Cardiac fibroblast (primary cell): ENCODE measurements at places on chromosomes 2 and 18.
A peak's percentile ranks its signal among the peaks of the same experiment; 100 is the strongest.

GRCh38 chr18:29084120-29084519 is 907.2 kb upstream of the CDH2 start:
- no peak for DNase-seq

GRCh38 chr2:236040600-236041328 is 127.4 kb downstream of the GBX2 start:
- no peak for DNase-seq

GRCh38 chr2:161100211-161100895 is 59.9 kb upstream of the TANK start:
- DNase-seq: no peak

DNA sequence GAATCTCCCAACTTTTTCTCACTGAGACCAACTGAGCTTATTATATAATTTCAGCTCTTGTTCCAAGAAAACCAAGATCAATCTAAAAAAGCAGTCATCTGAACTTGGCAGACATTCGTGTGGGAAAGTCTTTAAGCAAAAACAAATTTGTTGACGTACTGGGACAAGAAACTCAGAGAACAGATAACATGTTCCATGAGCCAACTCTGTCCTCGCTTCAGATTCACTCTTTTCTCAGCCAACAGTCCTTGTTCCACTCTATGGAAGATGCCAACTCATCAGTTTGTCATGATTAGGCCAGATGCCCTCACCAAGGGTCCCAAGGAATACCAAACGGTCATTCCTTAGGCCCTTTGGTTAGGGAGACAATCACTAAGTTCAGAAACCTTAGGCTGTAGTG is 224.2 kb upstream of the CTAGE1 start:
- peak; percentile 59 for DNase-seq

DNA sequence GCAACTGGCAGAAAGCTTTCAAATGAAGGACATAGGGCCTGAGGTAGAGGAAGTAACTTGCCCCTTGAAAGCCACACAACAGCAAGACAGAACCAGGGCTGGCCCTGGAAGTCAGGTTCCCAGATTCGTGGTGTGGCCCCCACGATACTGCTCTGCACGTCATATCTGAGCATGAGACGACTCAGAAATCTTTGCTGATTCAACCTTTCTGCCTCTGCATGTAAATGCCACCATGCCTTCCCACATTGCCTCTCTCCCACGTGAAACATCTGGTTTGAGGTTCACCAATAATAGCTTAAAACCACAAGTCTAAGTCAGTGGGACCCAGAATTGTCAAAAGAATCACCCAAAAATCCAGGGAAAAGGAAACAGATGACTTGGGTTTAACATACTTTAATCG is 214.0 kb upstream of the TRIB2 start:
- DNase-seq: no peak

- no peak for DNase-seq
Measured at GRCh38 chr2:124993809-124994208, 968.7 kb downstream of the CNTNAP5 start.

DNA sequence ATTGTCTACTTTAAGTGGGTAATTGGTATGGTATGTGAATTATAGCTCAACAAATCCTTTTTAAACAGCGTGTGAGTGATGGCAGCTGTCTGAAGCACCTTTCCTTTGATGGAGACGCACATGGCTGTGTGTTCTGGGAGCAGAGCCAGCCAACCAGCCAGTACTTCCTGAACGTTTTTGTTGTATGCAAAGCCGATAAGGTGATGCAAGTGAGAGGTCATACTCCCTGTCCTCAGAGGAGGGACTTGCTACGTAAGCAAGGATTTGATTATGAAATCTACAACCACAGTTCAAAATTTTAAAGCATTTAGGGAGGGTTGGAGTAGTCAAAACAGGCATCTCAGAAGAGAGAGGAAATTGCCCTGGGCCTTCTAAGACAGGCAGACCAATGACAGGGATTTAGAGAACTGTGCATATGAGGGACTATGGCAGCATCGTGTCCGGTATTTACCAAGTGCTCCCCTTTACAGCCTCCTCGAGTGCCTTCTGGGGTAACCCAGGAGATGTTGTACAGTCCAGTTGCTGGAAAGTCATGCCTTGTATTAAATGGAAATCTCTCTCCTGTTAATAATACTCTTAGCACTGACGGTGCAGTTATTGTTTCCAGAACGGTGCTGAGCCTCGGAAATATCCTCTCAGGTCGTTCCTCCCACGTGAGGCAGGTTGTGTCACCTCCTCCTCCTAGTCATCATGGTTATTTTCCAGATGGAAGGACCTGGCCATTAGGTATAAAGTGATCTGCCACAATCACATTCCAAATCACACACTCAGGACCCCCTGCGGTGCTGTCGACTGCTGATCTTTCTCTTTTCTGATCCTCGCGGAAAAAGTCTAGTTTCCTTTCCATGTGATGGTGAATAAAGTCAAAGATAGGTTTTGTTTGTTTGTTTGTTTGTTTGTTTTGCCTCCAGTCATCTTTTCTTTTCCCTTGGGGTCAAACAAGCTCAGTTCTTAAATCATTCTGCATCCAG is 28.4 kb downstream of the ARHGEF4 start:
- peak; percentile 92 for DNase-seq

- DNase-seq: peak; percentile 8
Measured at GRCh38 chr18:69840445-69840844, 107.2 kb downstream of the CD226 start.

DNA sequence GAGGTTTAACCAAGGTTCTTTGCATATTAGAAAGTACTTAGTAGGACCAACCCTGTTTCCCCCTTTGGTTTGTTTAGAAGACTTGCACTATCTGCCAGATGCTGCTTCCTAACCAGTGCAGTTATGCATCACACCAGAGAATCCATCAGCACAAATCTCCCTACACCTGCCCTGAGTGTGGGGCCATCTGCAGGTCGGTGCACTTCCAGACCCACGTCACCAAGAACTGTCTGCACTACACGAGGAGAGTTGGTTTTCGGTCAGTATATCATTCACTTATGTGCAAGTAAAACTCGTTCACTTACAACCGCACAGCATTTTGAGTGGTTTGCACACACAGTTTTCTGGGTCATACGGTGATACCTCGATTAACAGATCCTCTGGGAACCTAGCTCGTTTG is 69.7 kb downstream of the ZNF532 start:
- no peak for DNase-seq

DNA sequence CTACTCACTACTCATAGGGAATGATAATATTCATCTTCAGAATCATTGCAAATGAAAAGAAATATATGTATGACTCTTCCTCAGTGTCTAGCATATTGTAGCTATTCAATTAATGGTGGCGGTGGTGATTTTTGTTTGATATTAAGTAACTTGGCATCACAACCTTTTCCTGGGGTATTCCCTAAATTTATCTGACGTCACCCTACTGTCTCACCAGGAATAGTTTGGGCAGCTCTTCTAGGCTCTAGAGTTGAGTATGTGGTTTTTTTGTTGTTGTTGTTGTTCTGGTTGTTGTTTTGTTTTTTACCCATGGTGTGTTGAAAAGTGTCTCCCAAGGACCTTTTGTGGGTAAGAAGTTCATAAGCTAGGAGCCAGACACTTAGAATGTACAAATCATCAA is 1320.3 kb upstream of the LRRTM1 start:
- no peak for DNase-seq

- peak; percentile 59 for DNase-seq
Measured at GRCh38 chr2:74188018-74188601, 9.4 kb upstream of the MOB1A start.

DNA sequence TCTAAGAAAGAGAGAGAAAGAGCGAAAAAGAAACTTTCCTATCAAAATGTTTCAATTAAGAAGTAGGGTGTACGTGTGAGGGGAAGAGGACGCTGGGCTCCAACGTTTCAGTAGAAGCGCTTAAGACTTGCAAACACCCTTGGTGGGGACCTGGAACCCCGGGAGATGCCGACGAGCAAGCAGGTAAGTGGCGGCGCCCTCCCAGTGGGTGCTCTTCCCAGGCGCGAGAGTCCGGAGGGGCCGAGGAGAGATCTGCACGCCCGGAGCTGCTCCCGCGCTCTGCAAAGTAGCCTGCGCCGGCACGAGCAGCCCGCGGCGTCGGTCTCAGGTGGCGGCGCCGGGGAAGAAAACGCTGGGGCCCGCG is 678 bp upstream of the OTX1 start:
- DNase-seq: peak; percentile 31

GRCh38 chr2:239075918-239076758 is 228.3 kb downstream of the TWIST2 start:
- no peak for DNase-seq

DNA sequence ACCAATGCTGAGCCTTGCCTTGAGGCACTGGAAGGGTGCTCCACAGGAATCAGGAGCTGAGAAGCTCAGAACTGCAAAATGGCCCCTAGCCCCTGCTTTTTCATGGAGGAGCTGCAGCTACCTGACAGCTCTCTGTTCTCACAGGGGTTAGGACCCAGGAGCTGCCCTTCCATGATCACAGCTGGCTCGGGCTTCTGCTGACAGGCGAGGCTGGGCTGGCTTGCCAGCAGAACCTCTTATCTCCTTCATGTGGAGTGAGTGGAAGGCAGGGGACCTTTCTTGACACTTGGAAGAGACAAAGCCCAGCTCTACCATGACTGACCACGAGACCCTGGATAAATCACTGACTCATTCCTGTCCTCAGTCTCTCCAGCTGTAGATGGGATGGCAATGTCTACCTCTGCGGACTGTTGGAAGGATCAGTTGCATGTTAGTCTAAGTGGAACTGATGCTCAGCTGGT is 113.4 kb downstream of the CAPN13 start:
- no peak for DNase-seq

DNA sequence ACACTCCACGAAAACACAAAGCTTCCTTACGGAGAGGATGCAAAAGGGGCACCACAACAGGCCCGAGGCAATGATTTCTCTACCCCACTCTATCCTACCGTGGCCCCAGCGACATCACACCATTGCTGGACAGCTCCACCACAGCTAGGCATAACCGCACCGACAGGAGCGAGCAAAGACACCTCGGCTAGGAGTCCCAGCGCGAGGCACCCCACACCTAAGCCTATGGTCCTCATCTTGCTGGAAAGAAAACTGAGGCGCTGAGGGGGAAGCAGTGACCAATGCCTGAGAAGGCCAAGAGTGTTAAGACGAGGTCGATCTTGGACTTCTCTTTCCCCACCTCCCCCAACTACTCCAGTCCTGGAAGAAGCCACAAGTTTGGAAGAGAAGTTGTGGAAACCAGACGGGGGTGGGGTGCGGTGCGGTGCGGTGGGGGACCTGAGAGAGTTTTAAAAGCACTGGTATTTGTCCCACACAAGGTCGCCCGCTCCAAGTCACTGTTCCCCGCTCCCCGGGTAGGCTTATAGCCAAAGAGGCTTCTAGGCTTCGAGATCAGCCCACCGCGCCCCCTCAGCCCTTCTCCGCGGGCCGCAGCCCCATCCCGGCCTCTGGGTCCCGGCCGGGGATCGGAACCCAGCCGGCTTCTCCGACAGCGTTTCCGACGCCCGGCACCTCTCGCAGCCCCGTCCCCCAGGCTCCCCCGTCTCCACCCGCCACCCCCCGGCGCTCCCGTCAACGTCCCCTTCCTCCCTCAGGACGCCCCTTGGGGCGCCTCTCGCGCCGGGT is 766 bp downstream of the PDE6D start:
- DNase-seq: no peak

GRCh38 chr2:86221066-86221684 is 21.9 kb downstream of the MRPL35 start:
- DNase-seq: peak; percentile 74

DNA sequence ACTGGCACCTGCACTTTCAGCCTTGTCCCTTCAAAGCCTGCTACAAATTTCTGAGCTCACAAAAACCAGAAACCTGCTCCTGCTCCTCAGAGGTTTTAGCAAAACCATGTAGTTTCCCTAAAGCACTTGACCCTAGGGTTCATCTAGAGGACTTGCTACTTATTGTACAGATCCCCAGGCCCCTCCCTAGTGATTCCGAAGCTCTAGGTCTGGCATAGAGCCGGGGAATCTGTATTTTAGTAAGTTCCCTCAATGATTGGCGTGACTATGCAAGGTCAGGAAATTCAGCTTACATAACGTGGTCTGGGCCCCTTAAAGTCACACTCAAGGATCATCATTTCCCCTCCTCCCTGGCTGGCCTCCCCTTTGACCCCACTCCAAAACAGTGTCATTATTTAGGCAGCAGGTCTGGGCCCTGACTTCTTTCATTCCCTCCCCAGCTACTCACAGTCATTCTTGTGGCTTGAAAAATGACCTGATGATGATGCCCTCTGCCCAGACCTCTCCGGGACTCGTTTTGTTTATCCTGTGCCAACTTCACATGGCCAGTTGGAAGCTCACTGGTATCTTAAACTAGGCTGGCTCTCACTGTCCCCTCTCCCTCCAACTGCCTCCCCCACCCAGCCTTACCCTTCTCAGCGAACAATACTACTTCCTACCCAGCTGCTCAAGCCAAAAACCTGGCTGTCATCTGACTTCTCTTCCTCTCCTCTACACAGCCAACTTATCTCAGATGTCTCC is 36.0 kb downstream of the WDFY1 start:
- DNase-seq: peak; percentile 22

GRCh38 chr2:37839991-37840390 is 85.1 kb upstream of the RMDN2 start:
- no peak for DNase-seq

DNA sequence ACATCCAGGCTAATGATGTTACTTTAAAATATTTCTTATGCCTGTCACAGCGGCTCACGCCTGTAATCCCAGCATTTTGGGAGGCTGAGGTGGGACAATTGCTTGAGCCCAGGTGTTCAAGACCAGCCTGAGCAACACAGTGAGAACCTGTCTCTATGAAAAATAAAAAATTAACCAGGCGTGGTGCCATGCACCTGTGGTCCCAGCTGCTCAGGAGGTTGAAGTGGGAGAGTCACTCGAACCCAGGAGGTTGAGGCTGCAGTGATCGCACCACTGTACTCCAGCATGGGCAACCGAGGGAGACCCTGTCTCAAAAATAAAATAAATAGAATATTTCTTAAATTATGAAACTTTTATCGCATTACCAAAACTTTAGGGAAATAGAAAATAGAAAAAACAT is 28.1 kb upstream of the ACTR3 start:
- DNase-seq: no peak

GRCh38 chr2:238920601-238921001 is 72.7 kb downstream of the TWIST2 start:
- DNase-seq: no peak

GRCh38 chr2:239747274-239747673 is 277.9 kb downstream of the NDUFA10 start:
- DNase-seq: no peak

GRCh38 chr2:231168460-231169139 is 29.8 kb upstream of the ARMC9 start:
- no peak for DNase-seq

GRCh38 chr2:173584676-173585458 is 230.2 kb downstream of the CDCA7 start:
- no peak for DNase-seq
